CD4-positive, alpha-beta T cell (primary cell): ENCODE measurements at places on chromosomes 5 and 9.

DNA sequence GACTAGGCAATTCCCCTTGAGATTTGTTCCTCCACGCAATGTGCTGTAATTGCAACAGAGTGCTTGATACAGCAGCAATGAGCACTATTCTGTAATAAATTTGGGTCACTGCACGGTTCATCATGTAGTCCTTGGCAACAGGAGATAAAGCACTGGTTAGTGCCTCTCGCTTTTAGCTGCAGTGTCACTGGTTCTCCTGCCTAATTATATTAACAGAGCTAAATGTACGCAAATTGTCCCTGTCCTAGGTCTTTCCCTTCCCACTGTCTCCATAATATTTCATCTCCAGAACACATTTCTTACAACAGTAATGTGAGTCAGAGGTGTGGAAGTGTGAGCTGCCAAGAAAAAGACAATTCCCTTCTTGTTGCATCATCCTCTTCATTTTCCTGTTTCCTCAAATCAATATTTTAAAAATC is 553.1 kb downstream of the ZNF608 start:
- DNase-seq, result no peak

GRCh38 chr5:87390576-87391199 is 22.0 kb downstream of the CCNH start:
- no peak for DNase-seq

GRCh38 chr9:131442351-131442750 is 48.5 kb downstream of the PRRC2B start:
- no peak for DNase-seq

DNA sequence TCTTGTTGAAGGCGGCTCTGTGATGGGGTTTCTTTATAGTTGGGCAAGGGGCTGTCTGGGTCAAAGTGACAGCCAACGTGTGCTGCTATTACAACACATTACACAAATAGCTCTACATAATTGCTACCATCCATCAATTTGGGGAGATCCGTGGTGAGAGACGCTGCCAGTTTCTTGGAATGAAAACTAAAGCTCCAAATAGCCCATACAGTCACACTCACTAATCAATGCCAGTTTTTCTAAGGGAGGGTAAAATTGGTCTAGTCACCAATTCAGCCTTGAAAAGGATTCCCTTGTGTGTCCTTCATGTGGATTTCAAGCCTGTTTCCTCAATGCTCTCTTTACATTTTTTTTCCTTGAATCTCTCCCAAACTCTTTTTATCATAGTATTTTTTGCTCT is 343.3 kb upstream of the KLF4 start:
- DNase-seq, result no peak

- DNase-seq, result no peak
Observed at GRCh38 chr9:14405176-14405706, 91.3 kb upstream of the NFIB start.

GRCh38 chr5:36369219-36369690 is 67.6 kb upstream of the RANBP3L start:
- DNase-seq, result no peak

GRCh38 chr9:130101915-130102314 is 48.2 kb downstream of the GPR107 start:
- no peak for DNase-seq

GRCh38 chr5:143400541-143401226 is 2.8 kb downstream of the NR3C1 start:
- DNase-seq, result no peak

GRCh38 chr9:73135394-73135793 is 16.3 kb upstream of the ANXA1 start:
- no peak for DNase-seq

GRCh38 chr5:160054831-160055230 is 45.9 kb downstream of the TTC1 start:
- no peak for DNase-seq

- DNase-seq, result no peak
Observed at GRCh38 chr9:95032580-95033341, 284.7 kb downstream of the FANCC start.

GRCh38 chr5:66561256-66561990 is 34.8 kb upstream of the MAST4 start:
- no peak for DNase-seq

GRCh38 chr5:17794815-17795214 is 160.6 kb downstream of the TAF11L14 start:
- DNase-seq, result peak; percentile 8

GRCh38 chr5:84113246-84114105 is 271.2 kb downstream of the EDIL3 start:
- no peak for DNase-seq

GRCh38 chr9:115010874-115011273 is 80.5 kb upstream of the TNFSF8 start:
- DNase-seq, result no peak

GRCh38 chr9:95733741-95734666 is 141.5 kb upstream of the ERCC6L2 start:
- DNase-seq, result no peak

DNA sequence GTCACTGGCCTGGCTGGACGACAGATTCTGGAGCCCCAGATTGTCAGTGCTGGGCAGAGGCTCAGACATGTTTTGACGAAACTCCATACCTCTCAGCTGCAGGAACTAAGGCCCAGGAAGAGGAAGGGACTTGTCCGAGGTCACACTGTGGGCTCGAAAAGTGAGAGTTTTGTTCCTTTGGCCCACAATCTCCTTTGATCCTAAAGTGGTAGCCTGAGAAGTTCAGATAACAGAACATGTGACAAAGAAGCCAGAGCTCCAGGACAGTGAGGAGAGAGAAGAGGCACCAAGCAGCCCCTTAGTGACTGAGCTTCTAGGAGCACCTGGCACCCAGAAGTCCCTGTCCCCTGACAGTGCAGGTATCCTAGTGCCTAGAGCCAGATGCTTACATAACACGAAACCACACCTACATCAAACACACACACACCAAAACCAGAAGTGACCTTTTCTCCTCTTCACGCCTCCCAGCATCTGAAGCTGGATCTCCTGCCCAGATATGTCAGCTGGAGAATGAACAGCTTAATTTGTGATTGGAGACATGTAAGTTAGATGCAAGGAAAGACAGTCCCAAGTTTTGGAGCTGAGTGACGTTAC is 88.9 kb downstream of the ADRB2 start:
- no peak for DNase-seq

GRCh38 chr9:35079041-35079425 is 709 bp downstream of the FANCG start:
- no peak for DNase-seq

- DNase-seq, result no peak
Observed at GRCh38 chr5:94849821-94850736, 231.6 kb downstream of the SLF1 start.

GRCh38 chr9:109799141-109799540 is 19.1 kb downstream of the PALM2AKAP2 start:
- DNase-seq, result no peak

DNA sequence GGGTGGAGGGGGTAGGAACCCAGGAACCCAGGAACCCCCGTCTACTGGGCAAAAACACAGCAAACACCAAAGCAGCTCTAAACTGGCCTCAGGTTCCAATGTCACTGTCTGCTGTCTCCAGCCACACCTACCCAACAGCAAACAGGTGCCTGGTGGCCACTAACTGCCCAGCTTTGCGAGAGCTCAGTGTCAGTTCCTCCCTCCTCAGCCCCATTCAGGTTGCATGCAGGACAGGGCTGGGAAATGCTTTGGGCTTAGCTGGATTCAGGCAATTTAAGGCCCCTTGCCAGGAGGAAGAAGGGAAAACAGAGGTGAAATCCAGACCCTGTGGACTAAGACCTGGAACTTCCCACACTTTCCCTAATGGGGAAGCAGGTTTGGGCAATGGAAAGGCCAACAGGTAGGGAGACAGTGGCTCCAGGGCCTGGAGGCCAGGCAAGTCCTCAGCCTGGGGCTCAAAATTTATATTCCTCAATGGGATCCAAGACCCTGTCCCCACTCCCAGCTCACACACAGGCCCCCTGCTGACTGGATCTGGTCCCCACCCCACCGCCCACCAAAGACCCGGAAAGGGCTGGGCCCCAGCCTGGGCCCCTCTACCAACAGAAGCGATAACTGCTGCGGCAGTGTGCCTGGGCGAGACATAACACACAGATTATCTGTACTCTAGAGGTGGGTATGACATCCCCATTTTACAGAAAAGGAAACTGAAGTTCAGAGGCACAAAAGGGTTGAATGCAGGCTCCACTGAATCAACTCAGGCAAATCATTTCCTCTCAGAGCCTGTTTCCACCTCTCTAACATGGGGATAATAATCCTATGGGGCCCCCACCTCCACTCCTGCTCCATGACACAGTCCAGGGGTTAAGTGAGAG is 3.5 kb downstream of the EEIG1 start:
- DNase-seq, result no peak

DNA sequence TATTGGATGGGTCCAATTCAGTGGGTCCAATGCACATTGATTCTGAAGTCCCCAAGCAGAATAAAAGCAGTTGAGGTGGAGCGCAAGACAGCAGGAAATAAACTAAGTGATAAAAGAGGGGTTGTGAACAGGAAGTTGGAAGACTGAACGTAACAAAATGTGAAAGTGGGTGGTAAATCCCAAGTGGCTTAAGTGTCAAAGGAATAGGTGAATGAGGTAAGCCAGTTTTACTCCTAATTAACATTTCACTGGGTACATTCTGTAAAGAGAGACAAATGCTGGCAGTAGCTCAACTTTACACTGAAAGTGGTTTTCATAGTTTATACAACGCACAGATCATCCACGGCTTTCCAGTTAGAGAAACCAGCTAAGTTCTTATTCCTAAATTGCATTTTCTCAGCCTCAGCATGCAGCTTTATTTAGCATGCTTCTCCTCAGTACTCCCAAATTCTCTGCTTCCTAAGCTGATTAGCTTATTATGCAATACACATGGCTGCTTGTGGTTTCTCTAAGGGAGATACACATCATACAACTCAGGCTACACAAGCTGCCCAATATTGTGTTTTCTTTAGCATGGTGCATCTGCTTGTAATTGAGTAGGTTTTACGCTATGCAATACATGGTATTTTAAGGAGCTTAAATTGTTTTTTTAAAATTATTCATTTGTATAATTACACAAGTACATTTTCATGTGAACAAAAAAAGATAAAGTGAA is 34.2 kb upstream of the HSD17B4 start:
- no peak for DNase-seq

DNA sequence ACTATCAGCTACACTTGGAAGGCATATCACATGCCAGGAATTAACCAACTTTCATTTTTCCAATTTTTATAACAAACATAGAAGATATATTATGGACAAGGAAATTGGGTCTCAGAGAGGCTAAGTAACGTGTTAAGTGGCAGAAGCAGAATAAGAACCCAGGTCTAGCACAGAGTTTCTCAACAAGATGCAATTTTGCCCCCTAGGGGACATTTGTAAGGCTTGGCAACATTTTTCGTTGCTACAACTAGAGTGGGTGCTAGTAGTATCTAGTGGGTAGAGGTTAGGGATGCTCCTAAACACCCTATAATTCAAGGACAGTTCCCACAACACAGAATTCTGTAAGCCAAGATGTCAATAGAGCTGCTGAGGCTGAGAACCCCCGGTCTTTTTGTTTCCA is 180.6 kb downstream of the SNCAIP start:
- no peak for DNase-seq

GRCh38 chr9:18721267-18721994 is 247.5 kb downstream of the ADAMTSL1 start:
- DNase-seq, result no peak

- no peak for DNase-seq
Observed at GRCh38 chr5:24225051-24225450, 419.7 kb downstream of the CDH10 start.

- DNase-seq, result no peak
Observed at GRCh38 chr9:127950513-127951289, 13.0 kb upstream of the DPM2 start.

- no peak for DNase-seq
Observed at GRCh38 chr9:131417264-131418142, 23.6 kb downstream of the PRRC2B start.

GRCh38 chr5:160108124-160108523 is 11.1 kb downstream of the PWWP2A start:
- no peak for DNase-seq

GRCh38 chr9:113737517-113738271 is 138.4 kb upstream of the ZNF618 start:
- no peak for DNase-seq

DNA sequence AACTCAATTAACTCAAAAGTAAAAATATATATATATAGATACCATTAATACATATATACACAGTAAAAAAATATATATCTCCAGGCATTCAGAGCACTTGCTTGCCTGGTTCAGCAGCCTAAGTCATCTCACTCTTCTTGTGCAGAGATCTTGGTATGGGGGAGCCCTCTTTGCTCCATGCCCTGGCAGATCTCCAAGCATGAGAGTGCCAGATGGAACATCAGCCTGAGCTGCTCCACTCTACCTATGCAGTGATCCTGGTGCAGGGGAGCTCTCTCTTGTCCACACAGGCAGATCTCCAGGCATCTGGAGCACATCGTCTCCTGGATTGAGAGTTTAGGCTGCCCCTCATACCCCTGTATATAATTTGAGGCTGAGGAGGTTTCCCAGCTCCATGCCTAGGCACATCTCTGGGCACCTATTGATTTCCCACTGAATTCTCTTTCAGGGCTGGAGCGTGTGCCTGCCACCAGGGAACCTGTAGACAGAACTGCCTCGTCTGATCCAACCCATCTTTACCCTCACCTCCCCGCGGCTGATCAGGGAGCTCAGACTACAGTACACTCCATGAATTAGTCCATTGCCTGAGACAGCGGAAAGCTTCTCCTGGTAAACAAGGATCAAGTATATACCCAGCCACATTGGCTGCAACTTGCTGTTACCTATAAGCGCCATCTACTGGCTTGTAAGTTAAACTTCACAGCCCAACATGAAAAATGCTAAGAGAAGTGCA is 342.4 kb upstream of the GRIA1 start:
- no peak for DNase-seq

DNA sequence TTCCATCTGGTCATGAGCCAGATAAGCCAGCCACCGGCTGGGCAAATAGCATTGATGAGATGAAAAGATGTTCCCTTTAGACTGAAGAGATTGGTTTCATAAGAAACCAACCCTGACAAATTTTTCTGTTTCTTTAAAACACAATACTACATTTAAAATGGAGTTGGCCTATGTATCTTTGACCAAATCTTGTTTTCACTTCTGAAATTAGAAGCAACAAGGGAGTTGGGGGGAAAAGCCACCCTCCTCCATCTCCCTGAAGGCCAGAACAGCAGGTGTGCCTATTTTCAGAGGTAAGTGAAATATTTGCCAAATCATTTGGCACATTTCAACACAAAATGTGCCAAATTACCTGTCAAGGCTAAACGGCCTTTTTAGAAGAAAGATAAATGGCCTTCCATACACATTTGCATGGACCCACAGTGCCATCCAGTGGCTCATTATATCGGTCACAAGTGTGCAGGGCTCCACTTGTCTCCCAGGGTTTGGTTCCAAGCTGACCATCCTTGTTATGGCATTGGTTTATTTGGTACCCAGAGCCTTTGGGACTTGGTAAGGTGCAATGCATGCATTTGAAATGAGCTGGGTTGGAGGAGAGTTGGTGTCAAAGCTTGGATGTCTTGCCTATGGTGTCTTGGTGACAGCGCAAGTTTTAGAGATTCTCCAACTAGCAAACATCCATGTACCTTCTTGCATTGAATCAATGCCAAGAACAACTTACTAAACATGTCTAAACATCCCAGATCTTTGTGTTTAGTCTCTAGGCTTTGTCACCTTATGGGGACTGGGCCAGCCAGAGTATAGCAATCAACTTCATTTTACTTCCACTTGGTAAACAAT is 372.0 kb upstream of the KIF2A start:
- no peak for DNase-seq
